Chondrocyte (in vitro differentiated cells): ENCODE measurements at places on chromosomes 16 and 17. TPM values are rescaled to one million over a fixed set of nuclear protein-coding genes. Genes with fewer than 3 reads are reported as not detected.

DNA sequence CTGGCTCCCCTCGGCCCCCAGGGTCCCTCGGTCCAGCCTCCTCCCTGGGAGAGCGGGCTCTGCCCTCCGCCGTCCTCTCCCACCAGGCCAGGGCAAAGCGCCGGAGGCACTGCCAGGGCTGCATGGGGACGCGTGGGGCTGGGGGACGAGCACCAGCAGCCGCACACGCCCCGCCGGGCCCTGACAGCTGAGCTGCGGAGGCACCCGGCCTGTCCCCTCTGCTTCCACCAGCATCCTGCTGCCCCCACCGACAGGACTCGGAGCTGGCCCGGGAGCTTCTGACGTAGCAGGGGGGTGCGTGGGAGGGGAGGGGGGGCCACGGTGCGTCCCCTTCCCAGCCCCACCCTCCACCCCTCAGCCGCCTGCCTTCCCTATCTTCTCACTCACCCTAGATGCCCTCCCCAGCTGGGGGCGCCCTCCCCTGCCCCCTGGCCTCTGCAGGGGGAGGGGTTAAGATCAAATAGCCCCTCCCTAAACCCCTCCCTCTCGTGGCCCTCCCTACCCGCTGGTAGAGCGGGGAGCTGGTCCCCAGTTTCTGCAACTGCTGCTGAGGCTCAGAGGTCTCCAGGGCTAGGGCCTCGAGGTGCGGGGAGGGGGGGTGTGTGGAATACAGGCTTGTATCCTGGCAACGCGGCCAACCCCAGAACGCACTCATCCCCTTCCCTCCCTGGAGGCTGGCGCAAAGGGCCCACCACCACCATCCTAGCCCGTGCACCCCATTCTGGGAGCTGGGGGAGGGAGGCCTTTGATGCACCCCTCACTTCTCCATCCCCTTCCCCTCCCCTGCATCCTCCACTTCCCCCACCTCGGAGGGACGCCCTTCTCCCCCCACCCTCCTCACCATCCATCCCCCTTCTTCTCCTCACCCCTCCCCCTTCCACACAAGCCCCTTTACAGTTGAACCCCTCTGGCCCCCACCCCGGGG, 1.0 kb downstream of the SRCIN1 start:
- DNase-seq, result no peak

DNA sequence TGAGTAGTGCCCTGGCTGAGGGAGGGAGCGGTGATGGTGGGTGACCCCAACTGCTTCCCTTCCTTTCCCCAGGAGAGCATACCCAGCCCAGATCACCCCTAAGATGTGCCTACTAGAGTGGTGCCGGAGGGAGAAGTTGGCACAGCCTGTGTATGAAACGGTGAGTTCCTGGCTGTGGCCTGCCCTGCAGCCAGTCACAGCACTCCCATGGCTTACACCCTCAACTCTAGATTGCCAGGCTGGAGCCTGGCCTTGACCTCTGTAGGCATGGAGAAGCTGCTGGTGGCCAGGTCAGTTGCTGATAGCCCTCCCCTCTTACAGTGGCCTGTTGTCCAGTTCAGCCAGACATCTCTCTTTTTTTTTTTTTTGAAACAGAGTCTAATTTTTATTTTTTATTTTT, 8.6 kb upstream of the NFATC3 start:
- DNase-seq, result no peak

DNA sequence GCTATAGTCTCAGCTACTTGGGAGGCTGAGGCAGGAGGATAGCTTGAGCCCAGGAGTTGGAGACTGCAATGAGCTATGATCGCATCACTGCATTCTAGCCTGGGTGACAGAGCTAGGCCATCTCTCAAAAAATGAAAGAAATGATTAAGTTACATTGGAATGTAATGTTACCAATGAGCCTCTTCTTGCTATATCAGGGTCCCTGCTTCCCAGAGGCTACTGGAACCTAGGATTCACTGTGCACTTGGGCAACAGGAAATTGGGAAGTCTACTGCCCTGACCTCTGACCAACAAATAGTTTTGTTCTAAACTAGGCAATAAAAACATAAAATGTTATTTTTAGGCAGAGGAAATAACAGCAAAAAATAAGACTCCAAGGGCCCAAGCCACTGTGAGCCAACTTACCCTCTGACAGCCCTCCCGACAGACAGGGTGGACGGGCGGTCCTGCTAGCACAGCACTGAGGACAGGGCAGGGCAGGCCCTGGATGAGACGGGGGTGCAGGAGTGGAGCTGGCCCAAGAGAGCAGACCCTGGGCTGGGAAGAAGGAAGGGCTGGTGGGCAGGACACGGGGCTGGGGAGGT, 27.5 kb downstream of the NSMCE1 start:
- DNase-seq, result no peak

DNA sequence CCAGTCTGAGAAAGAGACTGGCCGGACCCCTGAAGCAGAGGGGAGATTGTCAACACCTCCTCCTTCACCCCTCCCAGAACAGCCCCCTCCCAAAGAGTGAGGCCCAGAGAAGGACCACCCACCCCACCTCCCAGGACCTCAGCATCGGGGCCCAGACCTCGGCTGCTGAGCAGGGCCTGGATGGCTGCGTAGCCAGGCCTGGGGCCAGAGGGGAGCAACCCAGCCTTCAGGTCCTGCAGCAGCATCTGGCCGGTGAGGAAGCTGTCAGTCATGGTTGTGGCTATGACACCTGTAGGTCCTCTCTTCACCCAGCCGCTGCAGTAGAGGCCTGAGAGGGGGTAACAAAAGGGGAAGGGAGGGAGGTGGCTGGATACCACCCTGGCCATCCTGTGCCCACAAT, 3.2 kb upstream of the GRIN2C start:
- no peak for DNase-seq

DNA sequence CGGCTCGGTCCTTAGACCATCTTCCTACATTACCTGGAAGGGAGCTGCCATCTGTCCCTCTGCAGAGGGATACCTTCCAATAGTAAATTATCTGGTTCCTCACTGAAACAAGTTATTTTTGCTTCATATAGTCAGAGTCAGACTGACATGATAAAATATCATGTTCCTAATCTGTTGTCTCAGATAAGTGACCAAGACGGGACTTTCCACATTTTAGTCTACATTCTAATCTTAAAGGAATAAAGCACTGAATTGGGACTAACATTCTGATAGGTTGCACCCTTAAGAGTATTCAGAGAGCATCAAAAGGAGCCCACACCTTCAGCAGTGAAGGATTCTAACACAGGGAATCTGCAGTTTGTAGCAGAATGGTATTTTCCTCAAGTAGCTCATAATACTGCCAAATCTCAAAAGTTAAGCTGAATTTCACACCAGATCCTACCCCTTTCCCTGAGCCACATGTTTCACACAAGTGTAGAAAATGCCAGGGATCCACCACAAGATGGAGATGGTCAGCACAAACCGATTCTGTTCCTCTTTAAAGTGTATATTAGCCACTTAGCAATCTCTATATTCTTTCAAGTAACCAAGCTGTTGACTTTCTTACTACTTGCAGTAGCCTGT, 13.4 kb downstream of the GINS2 start:
- peak; percentile 8 for DNase-seq

DNA sequence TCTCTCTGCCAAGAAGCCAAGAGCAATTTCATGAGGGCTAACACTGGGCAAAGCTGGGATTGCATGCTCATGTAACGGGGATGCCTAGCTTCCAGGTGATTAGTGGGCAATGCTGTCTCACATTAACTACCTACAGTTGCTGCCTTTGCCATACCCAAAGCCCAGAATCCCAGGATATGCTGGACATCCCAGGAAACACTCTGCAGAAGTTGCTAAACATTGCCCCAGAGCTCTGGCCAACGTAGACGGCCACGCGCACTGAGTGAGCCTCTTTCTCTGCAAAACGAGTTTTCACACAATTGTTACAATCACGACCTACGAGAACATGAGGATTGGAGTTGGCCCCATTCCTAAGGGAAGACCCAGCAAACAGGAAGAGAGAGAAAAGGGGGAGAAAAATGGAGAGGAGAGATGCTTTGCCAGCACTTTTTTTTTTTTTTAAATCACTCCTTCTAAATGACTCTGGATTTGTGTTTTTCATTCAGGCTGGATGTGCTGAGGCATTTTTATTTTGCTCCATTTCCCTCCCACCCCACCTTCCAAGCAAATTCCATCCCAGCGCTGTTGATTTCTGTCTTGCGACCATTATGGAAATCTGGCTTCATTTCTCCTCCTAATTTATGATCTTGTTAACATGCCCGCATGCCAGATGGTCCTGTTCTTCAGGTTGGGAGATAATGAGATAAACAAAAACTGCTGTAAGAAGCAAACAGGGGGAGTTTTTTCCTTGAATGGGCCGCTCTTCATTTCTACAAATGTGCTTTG, 112.8 kb upstream of the DNAH9 start:
- no peak for DNase-seq

DNA sequence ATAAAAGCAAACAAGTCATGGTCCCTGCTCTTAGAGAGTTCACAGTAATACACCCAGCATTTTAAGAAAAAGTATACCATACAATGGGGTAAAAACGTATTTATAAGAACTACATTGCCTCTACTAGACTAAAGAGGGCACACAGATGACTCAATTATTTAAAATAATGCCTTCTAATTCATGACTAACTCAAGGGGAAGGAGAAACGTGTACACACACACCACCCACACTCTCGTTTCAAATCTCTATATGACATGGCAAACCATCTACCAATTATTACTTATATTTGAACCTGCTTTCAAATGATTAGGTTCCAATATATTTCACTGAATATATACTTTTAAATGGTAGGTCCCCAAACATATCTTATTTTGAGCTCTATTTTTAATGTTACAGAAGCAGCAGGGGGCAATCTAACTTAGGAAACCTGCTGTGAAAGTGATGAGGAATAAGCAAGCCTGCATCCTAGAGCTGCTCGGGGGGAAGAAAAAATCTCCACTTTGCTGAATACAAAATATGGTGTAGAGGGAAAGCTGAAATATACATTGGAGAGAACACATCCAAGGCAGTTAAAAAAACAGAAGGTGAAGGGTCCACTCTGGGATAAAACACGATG, 232.4 kb upstream of the PSMD7 start:
- DNase-seq, result no peak

DNA sequence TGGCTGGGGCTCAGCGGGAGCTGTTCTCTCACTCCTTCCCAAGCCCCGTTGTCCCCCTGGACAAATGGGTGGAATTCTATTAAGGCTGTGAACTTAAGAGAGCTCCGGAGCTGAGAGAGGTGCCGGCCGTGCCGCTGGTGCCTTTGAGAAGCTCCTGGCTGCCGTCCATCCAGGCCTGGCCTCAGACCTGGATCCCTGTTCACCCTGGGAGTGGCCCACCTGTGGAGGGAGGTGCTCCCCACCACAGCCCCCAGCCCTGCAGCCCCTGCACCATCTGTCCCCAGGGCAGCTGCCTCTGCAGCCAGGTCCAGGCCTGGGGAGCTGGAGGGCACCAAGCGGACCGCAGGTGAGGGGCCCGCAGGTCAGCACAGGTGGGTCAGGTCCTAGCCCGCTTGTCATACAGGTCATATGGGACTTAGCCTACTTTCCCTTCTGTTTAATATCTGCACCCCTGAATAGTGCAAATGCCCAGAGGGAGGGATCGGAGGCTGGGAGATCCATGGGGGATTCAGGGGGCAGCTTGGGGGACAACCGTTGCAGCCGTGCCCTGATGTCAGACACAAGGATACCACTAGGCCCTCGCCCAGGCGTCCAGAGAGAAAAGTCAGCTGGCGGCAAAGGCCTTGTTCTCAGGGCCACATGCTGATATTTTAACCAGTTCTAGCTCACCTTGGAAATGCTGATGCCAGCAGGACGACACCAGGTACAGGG, 15.2 kb upstream of the METRNL start:
- peak; percentile 57 for DNase-seq

DNA sequence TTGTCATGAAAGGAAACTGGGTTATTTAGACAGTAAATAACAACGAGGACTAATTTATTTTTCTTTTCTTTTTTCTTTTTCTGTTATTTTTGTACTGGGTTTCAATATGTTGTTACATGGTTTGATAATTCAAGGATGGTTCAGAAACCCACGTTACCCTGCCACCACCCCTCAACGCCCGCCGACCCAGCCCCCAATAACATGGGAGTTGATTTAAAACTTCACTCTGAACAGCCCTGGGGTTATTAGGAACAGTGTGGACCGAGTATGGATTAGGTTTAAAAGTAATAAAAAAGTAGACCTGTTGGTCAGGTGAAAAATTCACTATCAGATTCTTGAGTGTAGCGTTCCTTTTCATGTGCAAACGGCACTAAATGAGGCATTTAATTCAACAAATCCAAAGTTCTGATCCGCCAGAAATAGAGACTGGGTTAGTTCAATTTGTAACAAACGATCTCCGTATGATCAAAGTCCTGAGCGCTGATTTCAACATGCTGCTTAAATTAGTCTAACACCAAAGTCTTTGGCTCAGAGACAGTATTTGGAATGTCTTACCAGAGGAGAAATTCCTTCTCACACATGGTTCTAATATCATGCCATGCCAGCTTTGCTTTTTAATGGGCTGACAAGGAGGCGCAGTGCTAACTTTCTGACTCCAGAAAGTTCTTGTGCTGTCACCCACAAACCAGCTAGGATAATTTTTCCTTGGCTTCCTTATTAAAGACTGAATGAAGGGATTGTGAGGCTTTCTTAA, 173.1 kb upstream of the IRX3 start:
- DNase-seq, result no peak

GRCh38 chr17:31564883-31565301, 173.4 kb downstream of the RAB11FIP4 start:
- no peak for DNase-seq

GRCh38 chr17:50262001-50262794, 12.1 kb upstream of the TMEM92 start:
- no peak for DNase-seq

GRCh38 chr17:32588135-32588534, 101.3 kb downstream of the CDK5R1 start:
- no peak for DNase-seq

DNA sequence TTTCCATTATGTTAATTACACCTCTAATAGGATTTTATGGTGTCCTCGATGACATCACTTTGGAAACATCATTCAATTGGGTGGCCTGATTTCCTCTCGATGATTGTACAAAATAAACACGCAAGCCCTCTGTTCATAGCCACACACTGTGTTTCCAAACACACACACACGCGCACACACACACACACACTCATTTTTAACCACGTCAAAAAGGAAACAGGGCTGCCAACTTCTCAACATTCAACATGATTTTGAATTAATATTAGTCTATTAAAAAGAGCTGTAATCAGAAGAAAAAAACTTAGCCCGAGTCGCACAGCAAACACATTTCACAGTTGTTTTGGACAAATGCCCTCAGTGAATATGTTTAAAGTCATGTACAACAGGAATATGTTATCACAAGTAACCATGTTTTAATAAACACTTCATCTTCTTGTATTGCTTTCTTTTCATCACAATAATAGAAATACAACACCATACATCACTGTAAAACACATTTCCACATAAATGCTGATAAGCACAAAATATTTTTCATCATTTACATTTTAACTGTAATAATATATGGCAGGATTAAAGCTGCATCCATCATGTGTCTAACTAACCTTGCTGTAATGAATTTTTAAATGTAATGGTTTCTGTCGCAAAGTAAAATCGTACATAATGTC, 219.1 kb upstream of the IRX3 start:
- no peak for DNase-seq

GRCh38 chr17:63665527-63666214, 34.3 kb downstream of the LIMD2 start:
- no peak for DNase-seq

EPOP gene
- 1.2 to 3.4 TPM (median 2.8 TPM) in 3 replicates for total RNA-seq

CNGB1 gene
- not detected in 3 replicates for total RNA-seq

C17orf100 gene
- 2.0 to 3.0 TPM (median 2.9 TPM) in 3 replicates for total RNA-seq

HOXB9 gene
- total RNA-seq, result 0.20 TPM in 1 of 3 replicates, not detected in the others

ZKSCAN2 gene
- total RNA-seq, result 7.5 to 9.2 TPM (median 8.6 TPM) in 3 replicates
